ENCODE measurements at places on chromosomes 6 and 20. TPM values are rescaled to one million over a fixed set of nuclear protein-coding genes. Genes with fewer than 3 reads are reported as not detected.

- no peak for DNase-seq
Observed at GRCh38 chr6:78910591-78911171, 43.3 kb downstream of the IRAK1BP1 start.

- no peak for DNase-seq
Observed at GRCh38 chr20:4508773-4509172, 212.9 kb upstream of the PRND start.

DNA sequence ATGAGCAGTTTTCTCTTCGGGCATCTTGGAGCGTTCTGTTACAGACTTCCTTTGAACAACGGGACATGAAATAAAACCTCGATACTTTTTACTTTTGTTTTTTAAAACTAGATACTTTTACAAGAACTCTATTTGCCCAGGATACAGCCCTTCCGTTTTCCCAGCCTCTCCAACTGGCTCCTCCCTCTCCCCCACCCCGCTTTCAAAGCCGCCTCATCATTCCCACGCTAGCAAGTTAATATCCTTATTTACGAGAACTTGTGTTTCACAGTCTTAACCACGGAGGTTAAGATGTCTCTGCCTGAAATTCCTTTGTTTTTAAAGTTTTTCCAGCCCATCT, 241 bp upstream of the CFAP206 start:
- DNase-seq, result no peak

DNA sequence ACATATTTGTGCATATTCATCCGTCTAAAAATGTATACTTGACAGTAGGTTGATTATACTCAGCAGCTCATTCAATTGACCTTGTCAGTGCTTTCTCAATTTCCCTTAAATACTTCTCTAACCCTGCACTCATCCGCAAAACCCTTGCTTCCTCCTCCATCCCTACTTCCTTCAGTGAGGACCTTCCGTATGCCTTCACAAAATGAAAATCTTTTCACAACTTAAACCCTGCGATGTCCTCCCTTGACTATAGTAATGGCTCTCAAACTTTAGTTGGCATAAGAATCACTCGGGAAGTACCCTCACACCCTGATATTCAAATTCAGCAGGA, 5.2 kb downstream of the MBOAT1 start:
- no peak for DNase-seq

DNA sequence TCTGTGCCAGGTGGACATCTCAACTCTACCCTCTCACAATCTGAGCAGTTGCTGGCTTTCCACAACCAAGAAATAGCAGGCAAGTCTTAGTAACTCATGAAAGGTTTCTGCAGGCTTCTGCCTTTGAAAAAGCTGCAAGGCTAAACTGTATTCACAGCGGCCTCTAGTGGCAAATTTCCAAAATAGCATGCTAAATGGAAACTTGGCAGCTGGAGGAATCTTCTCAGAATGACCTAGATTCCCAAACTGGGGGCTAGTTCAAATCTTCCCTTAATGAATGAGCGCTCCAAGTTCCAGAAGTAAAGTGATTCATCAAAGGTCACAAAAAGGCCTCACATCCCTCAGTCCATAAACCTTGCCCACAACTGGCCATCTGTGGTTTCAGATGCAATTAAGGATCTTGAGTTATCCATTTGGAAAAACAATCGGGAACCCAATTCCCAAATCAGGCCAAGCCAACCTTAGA, 11.9 kb upstream of the CPNE5 start:
- peak; percentile 70 for DNase-seq

- no peak for DNase-seq
Observed at GRCh38 chr6:83463886-83464285, 33.0 kb upstream of the ME1 start.

GRCh38 chr6:51257938-51258337, 439.3 kb downstream of the TFAP2B start:
- no peak for DNase-seq

DNA sequence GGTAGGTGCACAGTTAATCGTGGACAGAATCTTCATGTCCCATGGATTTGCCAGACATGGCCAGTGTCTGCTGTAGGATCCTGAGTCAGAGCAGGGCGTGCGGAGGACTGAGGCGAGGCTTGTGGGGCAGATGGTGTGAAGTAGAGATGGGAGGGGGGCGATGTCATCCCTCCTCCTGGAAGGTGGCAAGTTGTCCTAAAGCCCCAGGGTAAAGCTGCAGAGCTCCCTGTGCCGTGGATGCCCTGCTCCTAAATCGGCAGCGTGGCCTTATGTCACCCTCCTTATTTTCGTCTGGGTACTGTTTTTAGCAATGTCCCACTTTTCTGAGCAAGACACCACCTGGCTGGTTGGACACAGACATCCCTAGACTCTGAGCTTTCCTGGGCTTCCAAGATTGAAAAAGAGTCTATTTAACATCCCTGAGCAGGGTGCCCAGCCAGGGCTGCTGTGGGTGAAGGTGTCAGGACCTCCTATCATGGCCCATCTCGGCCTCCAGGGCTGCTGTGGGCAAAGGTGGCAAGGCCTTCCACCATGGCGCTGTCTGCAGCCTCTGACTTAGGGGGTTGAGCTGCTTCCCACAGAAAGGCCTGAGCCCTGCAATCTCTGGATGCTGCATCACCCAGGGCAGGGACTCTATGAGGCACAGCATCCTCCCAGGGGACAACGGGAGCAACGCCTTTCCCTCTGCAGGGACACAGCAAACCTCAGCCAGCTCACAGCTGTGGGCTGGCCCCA, 145.4 kb downstream of the TTLL2 start:
- DNase-seq, result no peak

GRCh38 chr6:1479095-1479494, 89.7 kb downstream of the FOXF2 start:
- no peak for DNase-seq

DNA sequence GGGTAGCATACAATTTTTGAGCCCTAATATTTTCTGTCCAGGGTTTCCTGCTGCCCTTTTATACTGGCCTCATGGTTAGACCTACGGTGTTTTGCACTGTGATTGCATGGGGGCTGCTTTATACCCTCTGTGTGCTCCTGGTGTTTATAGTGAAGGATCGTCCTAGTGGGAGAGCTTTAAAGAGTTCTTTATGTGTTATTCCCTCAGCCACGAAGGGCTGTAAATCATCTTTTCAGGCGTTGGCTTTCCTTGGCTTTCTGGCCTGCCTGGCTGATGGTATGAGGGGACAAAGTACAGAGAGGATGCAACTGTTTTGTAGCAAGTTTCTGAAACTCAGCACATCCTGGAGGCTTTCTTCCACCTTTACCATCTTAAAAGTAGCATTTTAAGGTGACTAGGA, 464.3 kb downstream of the EPM2A start:
- DNase-seq, result no peak

DNA sequence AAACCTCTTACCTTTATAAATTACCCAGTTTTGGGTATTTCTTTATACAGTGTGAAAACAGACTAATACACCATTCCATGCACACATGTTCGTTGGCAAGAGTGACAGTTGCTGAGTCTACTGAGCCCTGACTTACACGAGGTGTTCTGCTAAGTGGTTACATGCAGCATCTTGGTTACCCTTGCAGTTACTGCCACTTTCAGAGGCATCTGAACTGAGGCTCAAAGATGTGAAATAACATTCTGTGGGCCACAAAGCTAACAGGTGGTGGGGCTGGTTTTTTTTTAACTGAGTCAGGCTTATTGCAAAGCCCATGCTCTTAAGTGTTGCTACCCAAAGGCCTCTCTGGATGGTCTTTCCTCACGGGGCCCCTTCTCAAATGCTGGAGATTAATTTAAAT, 54.4 kb upstream of the GTSF1L start:
- no peak for DNase-seq

DNA sequence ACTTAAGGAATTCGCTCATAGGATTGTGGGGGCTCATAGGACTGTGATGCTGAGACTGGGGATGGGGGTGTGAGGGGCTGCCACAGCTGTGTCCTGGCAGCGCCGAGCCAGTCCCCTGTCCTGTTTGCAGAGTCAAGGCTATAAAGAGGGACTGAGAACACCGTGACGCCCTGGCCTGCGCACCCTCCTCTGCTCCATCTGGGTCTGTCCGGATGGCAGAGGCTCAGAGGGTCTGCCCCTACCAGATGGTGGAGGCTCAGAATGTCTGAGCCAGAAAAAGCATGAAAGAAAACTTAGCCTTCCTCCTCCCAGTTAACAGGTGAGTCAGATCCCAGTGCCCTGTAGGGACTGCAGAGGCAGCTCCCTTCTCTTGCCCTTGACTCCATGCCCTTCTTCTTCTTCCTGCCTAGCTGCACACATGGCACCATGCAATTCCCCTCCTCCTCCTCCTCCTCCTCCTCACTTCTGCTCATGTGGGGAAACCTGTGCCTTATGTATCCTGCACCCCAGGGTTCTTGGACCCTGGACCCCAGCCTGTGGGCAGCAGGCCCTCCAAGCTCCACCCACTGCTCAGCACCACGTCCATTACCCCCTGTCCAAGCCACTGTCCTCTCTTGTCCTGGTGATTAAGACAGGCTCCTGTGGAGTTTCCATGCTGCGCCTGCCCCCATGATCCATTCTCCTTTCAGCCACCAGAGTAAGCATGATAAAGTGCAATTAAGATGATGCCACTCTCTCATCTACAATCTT, 410.0 kb upstream of the SULF2 start:
- no peak for DNase-seq

GRCh38 chr6:132725471-132725870, 11.6 kb upstream of the VNN1 start:
- no peak for DNase-seq

DNA sequence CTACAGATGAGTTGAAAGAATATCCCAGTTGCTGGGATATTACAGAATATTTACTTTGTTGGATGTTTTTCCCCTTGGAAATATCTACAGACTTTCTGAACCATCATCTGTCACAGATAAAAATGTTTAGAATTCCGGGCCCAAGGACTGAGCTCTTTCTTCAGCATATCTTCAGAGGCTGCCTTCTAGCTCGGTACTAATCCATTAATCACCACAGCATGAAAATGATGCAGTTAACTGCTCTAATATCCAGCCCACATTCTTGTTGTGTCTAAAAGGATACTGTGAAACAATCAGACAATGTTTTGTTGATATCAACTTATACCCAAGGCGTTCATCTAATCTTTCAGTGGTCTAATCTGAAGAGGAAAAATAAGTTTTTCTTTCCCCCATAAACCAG, 247.4 kb downstream of the TBC1D32 start:
- DNase-seq, result no peak

DNA sequence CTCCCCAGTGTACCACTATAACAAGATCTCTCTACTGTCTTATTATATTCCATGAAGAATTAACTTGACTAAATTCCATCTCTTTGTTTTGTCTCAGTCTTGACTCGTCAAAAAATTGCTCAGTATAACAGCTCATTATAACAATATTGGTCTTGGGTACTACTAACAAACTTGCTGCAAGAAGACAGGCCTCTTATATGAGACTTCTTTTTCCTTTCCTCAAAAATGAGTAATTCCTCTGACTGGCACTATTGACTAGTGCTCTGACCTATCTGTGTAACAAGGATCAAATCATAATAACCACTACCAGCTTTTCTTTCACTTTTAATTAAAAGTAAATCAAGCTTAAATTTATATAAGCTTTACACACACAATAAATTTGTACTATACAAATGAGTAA, 91.3 kb upstream of the THEMIS start:
- DNase-seq, result no peak

DNA sequence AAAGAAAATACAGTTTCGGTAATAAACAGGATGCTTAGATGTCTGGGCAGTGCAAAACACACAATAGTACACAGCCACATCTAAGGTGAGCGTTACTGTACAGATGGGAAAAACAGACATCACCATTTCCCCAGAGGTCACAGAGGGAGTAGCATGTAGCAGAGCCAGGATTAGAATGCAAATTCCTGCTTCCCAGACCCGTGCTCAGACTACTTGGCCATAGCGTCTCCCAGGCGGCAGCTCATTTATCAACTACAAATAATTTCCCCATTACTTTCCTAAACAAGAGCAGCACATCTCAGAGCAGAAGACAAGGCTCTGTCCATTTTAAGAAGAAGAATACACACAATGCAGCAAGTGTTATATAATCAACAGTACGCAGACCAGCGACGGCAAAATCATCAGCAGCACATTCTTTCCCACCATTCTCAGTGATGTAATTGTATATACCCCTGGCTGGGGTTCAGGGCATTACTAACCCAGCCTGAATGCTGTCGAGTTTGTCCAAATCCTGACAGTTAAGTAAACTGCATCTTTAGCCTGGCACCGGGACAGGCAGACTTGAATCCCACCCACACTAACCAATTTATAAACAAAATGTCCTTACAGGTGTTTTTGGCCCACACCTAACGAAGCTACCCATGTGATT, 61.9 kb downstream of the CNKSR3 start:
- DNase-seq, result no peak

- DNase-seq, result no peak
Observed at GRCh38 chr6:38155144-38155543, 335.6 kb downstream of the ZFAND3 start.

DNA sequence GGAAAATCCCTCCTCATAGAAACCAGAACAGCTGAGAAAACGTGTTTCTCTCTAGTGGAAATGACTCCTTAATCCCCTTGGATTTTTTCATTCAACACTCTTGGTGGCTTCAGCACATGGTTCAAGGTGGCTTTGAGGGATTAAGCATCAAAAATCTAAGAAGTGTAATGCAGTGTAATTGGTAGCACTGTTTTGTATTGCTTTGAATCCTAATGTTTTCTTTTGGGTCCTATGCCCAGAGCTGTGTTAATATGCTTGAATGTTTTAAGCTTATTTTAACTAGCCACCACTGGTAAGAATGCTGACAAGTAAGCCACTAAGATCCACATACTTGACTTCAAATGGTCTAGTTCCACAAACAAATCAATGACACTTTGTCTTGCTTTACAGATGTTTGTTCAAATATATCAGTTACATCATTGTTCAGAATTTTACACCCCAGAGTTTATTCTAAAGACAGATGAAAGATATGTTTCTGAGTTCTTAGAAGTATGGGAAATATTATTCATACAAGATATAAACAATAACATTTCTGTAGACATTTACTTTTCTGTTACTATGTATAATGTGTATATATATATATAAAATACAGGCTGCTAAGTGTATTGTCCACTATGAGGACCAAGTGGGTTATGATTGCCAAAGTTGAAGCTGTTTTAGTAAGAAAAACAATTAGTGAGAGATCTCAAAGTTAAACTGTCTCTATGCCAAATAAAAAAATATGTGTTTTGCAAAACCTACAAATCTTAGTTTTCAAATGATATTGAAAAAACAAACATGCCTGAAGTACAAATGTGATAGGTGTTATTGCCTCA, 220.8 kb downstream of the OGFRL1 start:
- DNase-seq, result no peak

The AGER gene
- total RNA-seq, result 22.9 TPM

The NKAIN2 gene
- total RNA-seq, result not detected

The SLC18B1 gene
- total RNA-seq, result 3.0 TPM

The VARS2 gene
- 16.9 TPM for total RNA-seq

The LAMA2 gene
- total RNA-seq, result 5.3 TPM

The CLVS2 gene
- total RNA-seq, result not detected

The SLC35D3 gene
- total RNA-seq, result not detected
